Gastroesophageal sphincter (tissue), 4 donors: ENCODE measurements at places on chromosomes 2 and 18. TPM values are rescaled to one million over a fixed set of nuclear protein-coding genes. Genes with fewer than 3 reads are reported as not detected.
A peak's percentile ranks its signal among the peaks of the same experiment; 100 is the strongest.

TTC31 gene
- 18.8 TPM for total RNA-seq

SH3BP4 gene
- total RNA-seq, result 63.0 TPM

- no peak for ATAC-seq
Measured at GRCh38 chr2:127829845-127830246, 18.9 kb upstream of the WDR33 start.

DNA sequence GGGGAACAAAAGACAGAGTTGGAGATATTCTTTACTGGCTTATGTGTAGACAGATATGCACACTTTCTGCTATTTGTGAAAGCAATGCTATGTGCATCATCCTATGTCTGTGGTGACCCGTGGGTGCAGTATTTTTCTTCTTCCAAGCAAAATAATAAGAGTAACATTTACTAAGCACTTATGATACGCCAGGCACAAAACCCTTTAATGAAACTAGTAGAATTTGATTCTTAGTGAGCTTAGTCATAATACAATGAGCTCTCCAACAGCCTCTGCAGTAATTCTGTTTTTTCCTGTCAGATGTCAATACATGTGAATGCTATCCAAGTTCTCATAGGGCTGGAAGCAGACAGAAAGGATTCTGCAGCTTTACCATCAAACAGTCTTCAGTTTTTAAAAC is 130.6 kb downstream of the RAD51AP2 start:
- no peak for ATAC-seq

GRCh38 chr2:109331896-109332848 is 203.2 kb downstream of the SH3RF3 start:
- peak; percentile 87 for ATAC-seq

GRCh38 chr2:113886479-113887008 is 3.3 kb upstream of the ACTR3 start:
- ATAC-seq, result no peak

- ATAC-seq, result no peak
Measured at GRCh38 chr2:191636586-191636985, 41.4 kb upstream of the NABP1 start.

RAB6C gene
- total RNA-seq, result 0.42 TPM

DNA sequence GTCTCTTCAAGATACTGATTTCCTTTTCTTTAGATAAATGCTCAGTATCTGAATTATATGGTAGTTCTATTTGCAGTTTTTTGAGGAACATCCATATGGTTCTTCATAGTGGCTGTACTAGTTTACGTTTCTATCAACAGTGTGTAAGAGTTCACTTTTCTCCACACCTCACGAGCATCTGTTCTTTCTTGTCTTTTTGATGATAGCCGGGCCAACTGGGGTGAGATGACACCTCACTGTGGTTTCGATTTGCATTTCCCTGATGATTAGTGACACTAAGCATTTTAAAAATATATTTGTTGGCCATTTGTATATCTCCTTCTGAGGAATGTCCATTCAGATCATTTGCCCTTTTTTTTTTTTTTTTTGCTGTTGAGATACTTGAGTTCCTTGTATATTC is 458.8 kb downstream of the SETBP1 start:
- no peak for ATAC-seq

- no peak for ATAC-seq
Measured at GRCh38 chr2:108382196-108382595, 4.4 kb downstream of the SULT1C4 start.

- no peak for ATAC-seq
Measured at GRCh38 chr18:10566390-10566789, 40.6 kb downstream of the NAPG start.

DNA sequence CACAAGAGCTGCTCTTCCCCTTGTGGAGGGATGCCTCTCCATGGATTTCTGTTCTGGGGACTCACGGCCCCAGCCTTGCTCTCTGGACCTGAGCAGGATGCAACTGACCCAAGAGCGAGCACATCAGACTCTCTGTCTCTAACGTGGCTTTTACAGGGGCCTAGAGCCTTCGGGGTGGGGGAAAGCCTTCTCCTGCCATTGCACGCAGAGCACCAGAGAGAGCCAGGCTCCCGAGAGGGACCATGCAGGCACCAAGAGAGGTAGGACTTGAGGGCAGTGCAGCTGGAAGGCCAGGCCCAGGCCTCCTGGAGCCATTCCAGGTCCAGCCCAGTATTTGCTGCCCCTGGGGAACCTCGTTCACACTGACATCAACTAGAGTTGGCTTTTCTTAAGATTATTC is 475.6 kb upstream of the MYT1L start:
- ATAC-seq, result no peak

DNA sequence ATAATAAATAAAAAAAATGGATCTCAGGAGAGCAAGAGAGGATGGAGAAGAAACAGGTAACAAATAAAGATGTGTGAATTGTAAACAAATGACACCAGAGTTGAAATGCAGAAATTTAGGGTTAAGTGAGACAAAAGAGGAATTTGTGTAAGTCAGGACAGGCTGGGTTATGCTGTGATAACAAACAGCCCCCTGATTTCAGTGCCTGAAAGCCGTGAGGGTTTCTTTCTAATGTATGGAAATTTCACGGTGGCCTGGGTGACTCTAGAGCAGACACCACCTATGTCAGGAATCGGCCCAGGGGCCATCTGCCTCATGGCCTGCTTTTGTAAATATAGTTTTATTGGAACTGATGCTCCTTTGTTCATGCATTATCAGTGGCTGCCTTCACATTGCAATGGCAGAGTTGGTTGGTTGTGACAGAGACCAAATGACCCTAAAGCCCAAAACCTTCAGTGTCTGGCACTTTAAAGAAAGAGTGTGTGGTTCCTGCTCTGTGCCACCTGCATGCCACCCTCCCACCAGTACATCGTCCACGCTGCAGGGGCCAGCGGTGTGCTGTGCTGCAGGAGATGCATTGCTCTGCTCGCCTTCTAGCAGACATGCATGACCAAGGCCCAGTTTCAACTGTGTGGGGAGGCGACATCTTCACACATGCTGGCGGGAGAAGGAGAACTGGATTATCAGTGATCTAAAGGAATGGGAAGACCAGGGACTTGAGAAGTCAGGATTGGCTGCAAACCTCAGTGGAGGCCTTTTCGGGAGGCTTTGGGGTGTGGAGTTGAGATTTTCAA is 221.2 kb upstream of the APCDD1 start:
- ATAC-seq, result no peak

GRCh38 chr2:105925390-105925789 is 180.7 kb downstream of the NCK2 start:
- no peak for ATAC-seq
